CD4-positive, alpha-beta T cell treated with Interleukin-1 beta for 1 hour (primary cell): ENCODE measurements at places on chromosomes 11 and 22.

GRCh38 chr11:132228746-132229325 is 858.4 kb downstream of the NTM start:
- DNase-seq, result no peak

DNA sequence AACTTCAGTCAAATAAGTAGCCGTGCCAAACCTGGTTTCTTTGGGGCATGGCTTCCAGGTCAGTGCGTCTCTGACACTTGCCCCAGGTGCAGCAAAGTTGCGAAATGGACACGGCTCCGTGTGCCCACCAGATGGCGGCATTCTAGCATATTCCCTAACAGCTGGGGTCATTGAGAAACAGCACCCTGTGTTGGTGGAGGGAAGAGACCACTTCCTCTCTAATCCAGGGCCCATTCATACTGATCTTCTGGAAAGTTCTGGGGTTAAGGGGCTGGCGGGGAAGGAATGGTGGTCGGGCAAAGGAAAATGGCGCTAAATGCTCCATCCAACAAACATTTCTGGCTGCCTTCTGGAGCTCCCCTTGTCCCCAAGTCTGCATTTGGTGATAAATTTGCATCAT is 141.2 kb upstream of the TIMP3 start:
- peak; percentile 51 for DNase-seq

- DNase-seq, result no peak
Measured at GRCh38 chr22:37734964-37735451, 38.2 kb downstream of the TRIOBP start.

DNA sequence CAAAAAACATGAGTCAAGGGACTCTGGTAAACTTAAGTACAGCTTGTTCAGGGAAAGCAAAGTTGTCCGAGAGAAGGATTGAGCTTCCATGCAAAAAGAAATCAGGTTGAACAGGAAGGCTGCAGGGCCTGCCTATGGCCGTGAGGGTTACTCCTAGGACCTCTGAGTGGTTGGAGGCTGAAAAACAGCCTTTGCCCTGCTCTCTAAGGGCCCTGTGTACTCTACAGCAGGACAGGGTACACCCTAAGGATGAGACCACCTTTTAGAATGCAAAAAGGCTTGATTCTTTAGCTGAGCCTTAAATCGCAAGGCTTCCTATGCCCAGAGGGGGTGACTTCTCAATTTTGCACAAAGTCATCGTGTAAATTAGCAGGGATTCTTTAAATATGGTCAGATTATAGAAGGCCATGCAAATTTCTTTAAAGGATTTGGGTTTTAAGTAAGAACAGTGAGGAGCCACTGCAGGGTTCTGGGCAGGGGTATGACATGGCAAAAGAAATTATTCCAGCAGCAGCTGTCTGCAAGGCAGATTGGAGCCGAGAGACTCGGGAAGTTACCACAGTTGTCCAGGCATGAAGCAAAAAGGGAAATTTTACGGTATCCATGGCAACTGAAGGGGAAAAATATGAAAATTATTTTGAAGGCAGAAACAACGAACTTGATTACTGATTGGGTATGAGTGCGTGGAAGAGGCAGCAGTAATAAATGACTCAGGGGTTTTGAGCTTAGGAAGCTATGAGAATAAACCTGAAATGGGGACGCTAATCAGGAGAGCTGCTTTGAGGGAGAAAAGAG is 91.8 kb downstream of the FAM76B start:
- no peak for DNase-seq

DNA sequence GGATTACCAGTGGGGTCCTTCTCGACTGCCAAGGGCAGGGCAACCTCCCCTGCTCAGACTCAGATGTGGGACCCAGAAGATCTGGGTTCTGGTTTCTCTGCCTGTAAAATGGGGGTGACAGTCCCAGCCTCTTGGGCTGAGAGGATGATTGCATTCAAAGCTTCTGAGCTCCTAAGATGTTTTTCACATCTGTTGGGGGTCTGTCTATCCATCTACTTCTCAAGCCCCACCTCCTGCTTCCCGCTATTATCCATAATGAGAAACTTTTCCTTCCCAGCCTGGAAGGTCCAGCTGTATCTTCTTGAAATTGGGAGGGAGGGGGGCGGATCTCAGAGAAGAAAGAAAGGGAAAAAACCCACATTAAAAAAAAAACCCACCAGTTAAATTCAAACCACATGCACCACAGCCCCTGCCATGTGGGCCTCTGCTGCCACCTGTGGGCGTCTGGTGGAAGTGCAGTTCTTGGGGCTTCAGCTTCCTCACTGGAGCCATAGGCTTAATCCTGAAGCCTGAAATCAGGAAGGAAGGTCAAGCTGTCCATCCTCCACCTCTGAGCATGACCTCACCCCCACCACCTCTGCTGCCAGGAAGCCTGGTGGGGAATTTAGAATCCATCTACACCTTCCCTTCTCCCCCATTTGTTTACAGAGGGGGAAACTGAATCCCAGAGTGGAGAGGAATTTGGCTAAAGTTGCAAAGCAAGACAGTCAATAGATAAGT is 27.3 kb downstream of the ARHGEF17 start:
- peak; percentile 72 for DNase-seq

DNA sequence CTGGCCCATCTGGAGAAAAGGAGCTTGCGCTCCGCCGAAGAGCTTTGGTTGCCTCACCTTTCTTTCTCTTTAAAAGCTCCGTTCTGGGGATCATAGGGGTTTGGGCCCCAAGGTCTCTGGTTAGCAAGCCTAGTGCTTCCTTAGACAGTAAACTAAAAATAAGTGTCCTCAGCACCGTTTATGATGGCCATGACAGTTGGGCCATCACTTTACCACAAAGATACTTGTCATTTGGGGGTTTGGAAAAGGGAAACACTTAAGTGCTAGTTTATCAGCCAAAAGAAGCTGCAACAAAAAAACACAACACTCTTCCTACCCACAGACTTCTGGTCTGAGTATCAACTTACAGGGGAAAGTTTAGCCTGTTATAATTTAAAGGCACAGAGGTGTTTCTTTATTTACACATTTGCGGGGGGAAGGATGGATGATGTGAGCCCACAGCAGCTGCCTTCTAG is 88.4 kb upstream of the CD44 start:
- DNase-seq, result no peak
